ENCODE measurements at places on chromosomes 12 and 14.

- DNase-seq: no peak
Observed at GRCh38 chr14:63486738-63487137, 56.4 kb downstream of the PPP2R5E start.

- DNase-seq: no peak
Observed at GRCh38 chr14:70096866-70097265, 91.9 kb downstream of the SLC8A3 start.

- peak; percentile 70 for DNase-seq
Observed at GRCh38 chr12:116708826-116709756, 28.8 kb downstream of the SPRING1 start.

- DNase-seq: no peak
Observed at GRCh38 chr12:41944216-41944615, 200.5 kb downstream of the GXYLT1 start.

All from activated CD4-positive, alpha-beta T cell treated with anti-CD3 and anti-CD28 coated beads for 36 hours (primary cell).